Stimulated activated CD4-positive, alpha-beta T cell treated with anti-CD3 and anti-CD28 coated beads, Interleukin-15, amount 100 ng/mL, for 24 hours (primary cell): ENCODE measurements at places on chromosomes 2 and 18.

DNA sequence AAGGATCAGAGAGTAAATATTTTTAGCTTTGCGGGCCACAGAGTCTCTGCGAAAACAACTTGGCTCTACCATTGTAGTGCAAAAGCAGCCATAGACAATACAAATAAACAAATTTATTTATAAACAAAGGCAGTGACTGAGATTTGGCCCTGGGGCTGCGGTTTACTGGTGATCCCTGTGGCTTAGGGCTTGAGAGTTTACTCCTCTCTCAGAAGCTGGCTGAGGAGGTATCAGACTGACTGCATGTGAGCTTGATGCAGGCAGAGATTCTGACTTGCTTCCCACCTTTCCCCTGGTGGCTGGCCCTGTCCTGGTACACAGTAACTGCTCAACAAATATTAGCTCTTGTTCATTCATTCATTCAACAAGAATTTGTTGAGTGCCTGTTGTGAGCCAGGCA lies 81.5 kb downstream of the PRKCE start:
- no peak for DNase-seq

DNA sequence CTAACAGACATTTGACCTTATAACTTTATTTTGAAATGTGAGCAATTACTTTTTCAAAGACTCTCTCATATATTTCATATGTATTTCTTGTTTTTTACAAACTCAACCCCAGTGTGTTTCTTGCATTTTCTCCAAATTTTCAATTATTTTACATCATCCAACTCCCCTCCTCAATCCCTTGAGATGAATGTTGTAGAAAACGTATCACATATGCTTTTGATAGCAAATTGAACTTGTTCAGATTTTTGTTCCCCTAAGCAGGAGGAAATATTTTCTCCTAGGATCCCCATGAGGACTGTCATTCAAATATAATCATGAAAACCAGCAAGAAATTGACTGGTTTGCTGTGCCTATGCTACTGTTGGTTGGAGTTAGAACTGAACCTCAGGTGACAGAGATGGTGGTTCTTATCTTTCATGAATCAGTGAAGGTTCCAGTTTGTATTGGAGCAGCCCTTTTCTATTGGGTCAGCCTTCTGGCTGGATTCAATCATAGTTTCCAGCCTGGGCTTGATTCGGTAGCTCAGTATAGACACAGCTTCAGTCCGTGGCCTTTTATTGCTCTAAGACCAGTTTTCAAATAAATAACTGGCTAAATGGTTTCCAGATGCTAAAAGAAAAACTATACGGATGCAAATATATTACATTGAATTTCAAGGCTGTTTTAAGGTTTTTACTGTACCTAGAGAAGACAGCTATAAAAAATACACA lies 591.0 kb downstream of the EPHA4 start:
- no peak for DNase-seq

GRCh38 chr2:234816056-234816455 lies 135.8 kb upstream of the SH3BP4 start:
- DNase-seq: no peak

DNA sequence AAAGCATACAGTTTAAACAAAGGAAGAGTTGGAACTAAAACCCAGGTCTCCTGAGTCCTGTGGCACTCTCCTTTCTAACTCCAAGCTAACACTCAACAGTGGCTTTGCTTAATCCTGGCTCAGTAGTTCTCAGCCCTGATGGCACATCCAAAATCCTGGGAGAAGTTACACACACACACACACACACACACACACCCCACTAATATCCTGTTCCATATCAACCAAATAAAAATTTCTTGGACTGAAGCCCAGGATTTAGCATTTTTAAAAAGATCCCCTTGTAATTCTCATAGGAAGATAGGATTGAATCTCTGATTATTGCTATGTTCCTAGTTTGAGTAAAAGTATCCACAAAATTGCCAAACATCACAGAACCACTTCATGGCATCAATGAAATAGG lies 136.1 kb upstream of the RIOK3 start:
- no peak for DNase-seq

DNA sequence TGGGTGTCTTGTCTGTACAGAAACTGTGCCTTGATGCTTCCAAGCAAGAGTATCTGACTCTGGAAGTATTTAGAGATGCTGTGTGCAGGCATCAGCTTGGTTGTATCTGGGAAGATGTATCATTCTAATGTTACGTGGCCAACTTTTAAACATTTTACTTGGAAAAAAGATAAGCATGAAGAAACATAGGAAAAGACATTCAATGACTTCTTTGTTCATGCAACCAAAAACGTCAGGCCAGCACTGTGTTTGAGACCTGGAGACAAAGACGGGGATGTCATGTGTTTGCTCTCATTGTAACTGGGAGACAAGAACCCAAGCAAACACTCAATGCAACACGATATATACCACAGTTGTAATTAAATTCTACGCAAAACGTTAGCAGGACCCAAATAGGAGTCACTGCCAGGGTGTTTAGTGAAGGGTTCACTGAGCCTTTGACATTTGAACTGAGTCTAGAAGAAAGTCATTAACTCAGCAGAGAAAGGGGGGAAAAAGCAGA lies 8.9 kb upstream of the SESTD1 start:
- no peak for DNase-seq

DNA sequence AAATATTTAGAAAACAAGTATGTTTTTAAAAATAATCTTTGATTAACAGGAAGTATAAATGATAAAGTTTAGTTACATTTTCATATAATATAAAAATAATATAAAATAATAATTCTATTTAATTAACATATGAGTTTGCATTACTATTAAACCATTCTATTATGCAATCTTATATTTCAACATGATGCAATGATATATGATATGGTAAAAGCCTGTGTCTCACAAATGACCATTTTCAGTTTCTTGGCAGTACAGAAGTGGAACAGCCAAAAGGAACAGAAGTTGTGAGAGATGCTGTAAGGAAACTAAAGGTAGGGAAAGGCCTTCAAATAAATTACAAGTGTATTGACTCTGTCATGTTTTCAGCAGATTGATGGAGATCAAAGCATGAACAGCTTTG lies 230.8 kb downstream of the GULP1 start:
- no peak for DNase-seq

- no peak for DNase-seq
Measured at GRCh38 chr2:241810307-241811200, 1.6 kb downstream of the NEU4 start.

- no peak for DNase-seq
Measured at GRCh38 chr2:203662487-203662886, 44.0 kb upstream of the CD28 start.

DNA sequence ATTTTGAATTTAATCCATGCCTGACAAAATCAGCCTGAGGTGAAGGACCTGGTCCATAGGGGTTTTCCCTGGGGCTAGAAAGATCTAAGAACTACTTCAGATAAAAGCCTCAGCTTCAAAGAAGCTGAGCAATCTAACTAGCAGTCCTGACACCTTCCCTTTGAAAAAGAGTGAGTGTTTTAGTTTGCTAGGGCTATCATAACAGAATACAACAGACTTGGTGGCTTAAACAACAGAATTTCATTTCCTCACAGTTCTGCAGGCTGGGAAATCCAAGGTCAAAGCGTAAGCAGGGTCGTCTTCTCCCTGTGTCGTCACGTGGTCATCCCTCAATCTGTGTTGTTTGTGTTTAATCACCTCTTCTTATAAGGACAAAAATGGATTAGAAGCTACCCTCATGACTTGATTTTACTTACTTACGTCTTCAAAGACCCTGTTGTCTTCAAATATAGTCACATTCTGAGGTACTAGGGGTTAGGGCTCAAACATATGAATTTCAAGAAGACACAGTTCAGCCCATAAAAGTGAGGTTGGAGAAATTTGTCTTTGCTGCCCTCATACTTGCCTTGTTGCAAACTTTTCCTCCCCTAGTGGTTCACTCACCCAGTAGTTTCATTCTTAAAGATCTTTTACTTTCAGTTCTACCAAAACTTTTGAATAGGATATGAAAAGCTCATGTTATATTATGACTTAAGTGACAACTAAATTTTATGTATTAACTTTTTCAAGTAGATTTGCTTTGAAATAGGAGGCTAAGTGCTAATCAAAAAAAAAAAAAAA lies 673.8 kb downstream of the ARHGAP15 start:
- no peak for DNase-seq

GRCh38 chr2:151805343-151805742 lies 22.9 kb downstream of the ARL5A start:
- no peak for DNase-seq

DNA sequence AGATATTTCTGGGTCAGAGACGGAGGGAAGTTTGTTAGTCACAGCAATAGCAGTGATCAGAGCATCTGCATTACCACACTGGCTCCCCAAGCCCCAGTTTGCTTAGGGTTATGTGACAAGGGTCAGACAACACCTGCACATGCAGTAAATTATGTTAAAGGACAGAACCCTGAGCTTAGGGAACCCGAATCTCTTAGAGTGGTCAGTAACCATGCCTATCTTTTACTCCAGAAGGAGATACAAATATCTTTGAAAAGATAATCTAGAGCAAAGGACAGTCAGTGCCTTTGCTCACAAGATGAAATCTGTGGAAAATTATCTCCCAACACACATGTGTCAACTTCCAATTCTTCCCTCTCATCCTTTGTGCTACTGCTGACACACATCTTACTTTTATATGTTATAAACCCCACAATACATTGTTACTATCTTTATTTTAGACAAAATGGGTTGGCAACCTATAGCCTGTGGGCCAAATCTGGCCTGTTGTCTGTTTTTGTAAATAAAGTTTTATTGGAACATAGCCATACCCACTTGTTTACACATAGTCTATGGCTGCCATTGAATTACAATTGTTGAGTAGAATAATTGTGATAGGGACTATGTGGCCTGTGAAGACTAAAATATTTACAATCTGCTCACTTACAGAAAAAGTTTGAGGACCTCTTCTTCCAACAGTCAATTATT lies 158.9 kb upstream of the SMAD7 start:
- DNase-seq: no peak

DNA sequence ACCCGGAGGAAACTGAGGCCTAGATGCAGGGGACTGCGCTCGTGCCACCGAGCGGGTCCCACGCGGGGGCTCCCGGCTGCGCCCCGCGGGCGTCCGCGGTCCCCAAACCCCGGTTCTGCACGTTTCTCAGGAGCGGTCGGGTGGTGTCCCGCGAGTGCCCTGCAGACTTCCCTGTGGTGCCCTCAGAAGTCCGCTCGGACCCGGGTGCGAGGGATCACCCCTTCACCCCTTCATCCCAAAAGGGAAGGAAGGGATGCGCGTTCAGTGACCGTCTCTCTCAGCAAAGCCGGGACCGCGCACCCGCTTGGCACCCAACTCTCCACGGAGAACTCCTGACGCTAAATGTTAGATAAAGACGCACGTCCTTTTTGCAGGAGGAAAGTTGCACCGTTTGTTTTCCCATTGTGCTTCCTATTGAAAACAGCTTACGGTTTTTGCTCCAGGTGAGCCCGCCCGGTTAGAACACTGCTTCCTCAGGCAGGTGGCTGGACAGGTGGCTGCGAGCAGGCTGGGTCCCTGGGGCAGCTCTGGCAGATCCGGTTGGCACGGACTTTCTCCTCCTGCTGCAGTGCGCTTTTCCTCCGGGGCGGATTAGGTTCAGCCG lies 779 bp downstream of the DGKD start:
- DNase-seq: peak; percentile 35

GRCh38 chr2:118975133-118975532 lies 33.1 kb downstream of the MARCO start:
- DNase-seq: no peak

DNA sequence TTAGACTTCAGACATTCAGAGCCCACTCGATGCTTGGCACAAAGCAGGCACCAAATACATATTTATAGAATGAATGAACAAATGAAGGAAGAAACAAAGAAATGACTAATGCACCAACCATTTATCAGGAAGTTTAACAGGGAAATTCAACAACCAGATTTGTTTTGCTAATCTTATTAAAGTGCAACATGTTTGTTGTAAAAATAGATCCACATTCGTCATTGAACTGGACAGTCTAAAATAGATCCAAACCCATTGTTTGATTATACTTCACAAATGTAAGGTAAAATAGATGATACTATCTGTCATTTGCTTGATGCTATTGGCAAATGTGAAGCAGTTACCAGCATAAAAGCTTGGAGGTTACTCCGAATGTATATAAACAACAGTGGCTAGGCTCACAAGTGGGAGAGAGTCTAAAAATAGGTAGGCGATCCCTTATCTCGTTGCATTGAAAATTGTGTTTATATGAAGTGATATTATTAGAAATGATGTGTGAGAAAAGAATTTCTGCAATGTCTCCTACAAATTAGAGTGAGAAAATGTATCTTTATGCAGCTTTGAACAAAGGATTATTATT lies 246.2 kb downstream of the NEDD4L start:
- DNase-seq: no peak

DNA sequence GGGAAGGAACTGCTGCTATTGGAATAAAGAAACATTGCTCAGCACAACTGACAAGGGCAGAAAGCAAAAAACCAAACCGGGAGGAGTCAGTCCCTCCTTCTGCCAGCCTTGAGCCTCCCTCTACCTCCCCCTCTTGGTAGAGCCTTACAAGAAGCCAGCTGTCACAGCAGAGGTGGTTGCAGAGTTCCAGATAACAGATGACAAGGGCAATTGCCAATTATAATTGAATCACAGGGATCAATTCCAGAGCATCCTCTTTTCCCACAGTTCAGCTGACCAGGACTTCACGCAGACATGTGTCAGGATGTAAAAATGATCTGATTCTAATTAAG lies 548.2 kb upstream of the LRRTM1 start:
- DNase-seq: no peak

GRCh38 chr18:74457043-74457724 lies at the start of gene DIPK1C:
Gene DIPK1C (minus strand): TSS chr18:74457308. CDS start chr18:74457259, 49 bp downstream.
- peak; percentile 26 for DNase-seq

DNA sequence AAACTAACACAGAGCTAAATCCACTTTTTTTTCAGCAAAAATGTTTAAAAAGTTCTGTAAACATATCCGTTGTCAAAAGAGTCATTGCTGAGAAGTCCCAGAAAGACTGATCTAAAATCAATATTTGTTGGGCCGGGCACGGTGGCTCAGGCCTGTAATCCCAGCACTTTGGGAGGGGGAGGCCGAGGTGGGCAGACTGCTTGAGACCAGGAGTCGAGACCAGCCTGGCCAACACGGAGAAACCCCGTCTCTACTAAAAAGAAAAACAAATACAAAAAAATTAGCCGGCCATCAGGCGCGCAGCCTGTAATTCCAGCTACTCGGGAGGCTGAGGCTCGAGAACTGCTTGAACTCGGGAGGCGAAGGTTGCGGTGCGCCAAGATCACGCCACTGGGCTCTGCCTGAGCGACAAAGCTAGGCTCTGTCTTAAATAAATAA lies 1.4 kb downstream of the OLA1 start:
- no peak for DNase-seq
